ENCODE measurements at places on chromosomes 4 and X.

DNA sequence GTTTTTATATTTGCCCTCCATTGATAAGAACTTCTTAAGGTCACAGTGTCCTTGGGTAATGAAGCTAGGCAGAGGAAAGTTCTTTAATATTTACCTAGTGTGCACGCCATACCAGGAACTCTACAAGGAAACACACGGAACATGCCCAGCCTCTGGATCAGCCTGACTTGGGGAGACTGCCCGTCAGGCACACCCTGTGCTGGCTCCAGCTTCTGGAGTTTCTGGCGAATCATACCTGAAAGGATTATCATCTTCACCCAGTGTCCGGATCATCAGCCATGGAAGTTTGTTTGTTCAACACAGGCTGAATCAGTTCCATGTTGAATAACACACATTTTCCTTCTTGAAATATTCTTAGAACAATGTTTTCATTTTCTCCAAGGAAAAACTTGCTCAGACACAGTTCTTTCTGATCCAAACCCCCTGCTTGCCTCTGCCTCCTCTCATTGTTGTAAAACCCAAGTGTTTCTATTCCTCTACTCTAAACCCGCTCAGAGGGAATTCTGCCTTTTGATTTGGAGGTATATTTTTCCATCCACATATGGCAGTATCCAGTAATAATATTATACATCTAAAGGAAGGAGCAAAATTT lies 176.7 kb downstream of the SHROOM3 start:
- no peak overlapping the region for H3K27ac ChIP-seq
- no peak for DNase-seq
- no peaks in the 10 kb centered on the region for H3K27me3 ChIP-seq
- no peaks in the 10 kb centered on the region for H3K36me3 ChIP-seq

DNA sequence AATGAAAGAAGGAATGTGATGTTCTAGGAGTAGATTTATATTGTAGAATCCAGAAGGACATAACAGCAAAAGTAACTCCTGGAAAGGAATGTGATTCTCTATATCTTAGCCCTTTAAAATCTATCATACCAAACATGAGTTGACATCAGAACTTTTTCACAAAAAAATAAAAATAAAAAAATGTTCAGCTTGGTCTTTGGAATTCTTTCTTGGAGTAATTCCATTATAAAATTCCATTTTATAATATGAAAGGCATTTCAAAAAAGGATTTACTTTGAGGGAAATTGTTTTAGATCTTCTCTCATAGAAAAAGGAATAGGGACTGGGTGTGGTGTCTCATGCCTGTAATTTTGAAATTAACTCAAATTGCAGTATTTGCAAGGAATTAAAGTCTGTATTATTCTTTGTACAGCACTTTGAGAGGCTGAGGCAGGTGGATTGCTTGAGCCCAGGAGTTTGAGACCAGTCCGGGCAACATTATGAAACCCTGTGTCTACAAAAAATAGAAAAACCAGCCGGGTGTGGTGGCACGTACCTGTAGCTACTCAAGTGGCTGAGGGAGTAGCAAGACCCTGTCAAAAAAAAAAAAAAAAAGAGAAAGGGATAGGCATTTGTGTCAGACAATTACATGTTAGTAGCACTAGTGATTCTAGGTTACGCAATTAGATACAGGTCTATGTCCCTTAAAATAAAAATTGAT lies 134.9 kb downstream of the SLC4A4 start:
- H3K4me3 ChIP-seq = no peak overlapping the region
- no peaks in the 10 kb centered on the region for H3K36me3 ChIP-seq
- H3K4me1 ChIP-seq = peaks cover 12% of the 10 kb centered on the region

DNA sequence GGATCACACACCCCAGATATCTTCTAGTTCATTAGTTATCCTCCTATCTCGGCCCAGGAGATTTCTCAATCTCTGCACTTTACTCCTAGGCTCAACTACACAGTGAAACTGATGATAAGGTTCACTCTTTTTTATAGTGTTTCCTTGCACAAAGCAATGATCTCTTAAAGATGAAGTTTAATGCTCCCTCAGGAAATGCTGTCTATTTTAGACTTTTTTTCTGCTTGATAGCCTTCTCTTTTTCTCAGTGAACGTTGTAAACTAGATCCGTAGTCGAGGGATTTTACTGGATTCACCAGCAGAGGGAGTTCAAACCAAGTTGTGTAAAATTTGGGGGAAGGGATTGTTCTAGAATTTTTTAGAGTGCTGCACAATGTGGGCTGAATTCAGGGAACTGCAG lies 269.6 kb downstream of the GBA3 start:
- DNase-seq = no peak
- H3K4me1 ChIP-seq = no peaks in the 10 kb centered on the region
- no peaks in the 10 kb centered on the region for H3K36me3 ChIP-seq
- no peak overlapping the region for H3K27ac ChIP-seq

- H3K4me1 ChIP-seq = peaks cover 18% of the 10 kb centered on the region
- no peaks in the 10 kb centered on the region for H3K36me3 ChIP-seq
- peak overlapping the region; percentile 77 for H3K27ac ChIP-seq
- DNase-seq = no peak
- no peaks in the 10 kb centered on the region for H3K27me3 ChIP-seq
Observed at GRCh38 chr4:10347281-10347795, 109.9 kb downstream of the ZNF518B start.

Measured in RWPE2 (cell line).